ENCODE measurements at places on chromosomes 16 and 17.

DNA sequence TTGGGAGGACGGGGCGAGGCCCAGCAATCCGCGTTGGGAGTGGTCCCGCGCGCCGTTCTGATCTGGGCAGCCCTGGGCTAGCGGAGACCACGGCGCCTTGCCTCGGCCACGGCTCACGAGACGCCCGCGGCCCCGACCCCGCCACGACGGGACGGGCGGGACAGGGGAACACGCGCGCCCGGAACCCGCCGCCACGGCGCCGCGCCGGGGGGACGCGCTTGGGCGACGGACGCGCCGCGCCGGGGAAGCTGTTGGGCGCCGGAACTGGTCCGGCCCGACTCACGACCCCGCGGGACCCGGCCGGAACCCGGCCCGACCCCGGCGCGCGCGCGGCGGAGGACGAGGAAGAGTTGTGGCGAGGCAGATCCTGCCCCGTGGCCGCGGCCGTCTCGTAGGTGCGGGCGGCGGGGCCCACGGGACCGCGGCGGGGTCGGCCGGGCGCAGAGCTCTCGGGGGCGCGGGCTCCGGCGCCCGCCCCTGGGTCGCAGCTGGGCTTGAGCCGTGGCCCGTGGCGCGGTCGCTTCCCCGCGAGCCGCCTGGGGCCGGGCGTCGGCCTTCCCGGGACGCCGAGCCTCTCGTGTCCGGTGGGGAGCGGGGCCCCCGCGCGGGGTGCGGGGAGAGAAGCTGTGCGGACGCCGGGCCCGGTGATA, at the start of gene ACSF3:
TSS of gene ACSF3 (plus strand) at position 251 of the 650 bp plus-strand sequence. CDS start 6,830 bp downstream, outside the sequence.
- DNase-seq: peak; percentile 91

DNA sequence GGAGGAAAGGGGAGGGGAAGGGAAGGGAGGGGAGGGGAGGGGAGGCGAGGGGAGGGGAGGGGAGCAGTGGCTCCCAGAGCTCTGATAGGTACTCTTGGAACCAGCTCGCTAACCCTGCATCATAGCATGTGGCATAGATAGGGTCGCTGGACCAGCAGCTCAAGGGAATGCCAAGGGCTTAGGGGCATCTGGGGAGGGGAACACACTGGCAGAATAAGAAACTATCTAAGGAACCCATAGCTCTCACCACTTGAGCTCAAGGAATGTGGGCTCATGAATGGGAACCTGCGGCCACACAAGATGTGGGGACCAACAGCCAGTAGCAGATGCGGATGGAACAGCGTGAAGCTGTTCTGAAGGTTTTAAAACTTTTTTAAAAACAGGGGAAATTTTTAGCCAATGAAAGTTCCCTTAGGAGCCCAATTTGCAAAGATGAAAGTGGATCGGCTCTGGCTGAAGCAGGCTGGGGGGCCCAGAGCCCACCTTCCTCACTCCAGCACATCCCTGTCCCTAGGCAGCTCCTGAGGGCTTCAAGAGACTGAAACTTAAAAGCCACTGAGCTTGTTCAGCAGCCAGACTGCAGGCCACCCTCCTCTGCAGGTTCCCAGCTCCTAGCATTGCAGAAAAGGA, 46.9 kb downstream of the PIMREG start:
- no peak for DNase-seq

- no peak for DNase-seq
Observed at GRCh38 chr17:65966072-65966695, 225.7 kb downstream of the CEP112 start.

- peak; percentile 77 for DNase-seq
Observed at GRCh38 chr17:35185849-35186248, 8.3 kb downstream of the SLC35G3 start.

GRCh38 chr17:76642994-76643393, 563 bp downstream of the ST6GALNAC1 start:
- no peak for DNase-seq

- DNase-seq: no peak
Observed at GRCh38 chr16:88798772-88799455, 4.7 kb upstream of the CDT1 start.

GRCh38 chr17:40069751-40070708, 7.3 kb downstream of the THRA start:
- DNase-seq: peak; percentile 34

GRCh38 chr16:87966685-87967185, 15.5 kb downstream of the BANP start:
- no peak for DNase-seq

DNA sequence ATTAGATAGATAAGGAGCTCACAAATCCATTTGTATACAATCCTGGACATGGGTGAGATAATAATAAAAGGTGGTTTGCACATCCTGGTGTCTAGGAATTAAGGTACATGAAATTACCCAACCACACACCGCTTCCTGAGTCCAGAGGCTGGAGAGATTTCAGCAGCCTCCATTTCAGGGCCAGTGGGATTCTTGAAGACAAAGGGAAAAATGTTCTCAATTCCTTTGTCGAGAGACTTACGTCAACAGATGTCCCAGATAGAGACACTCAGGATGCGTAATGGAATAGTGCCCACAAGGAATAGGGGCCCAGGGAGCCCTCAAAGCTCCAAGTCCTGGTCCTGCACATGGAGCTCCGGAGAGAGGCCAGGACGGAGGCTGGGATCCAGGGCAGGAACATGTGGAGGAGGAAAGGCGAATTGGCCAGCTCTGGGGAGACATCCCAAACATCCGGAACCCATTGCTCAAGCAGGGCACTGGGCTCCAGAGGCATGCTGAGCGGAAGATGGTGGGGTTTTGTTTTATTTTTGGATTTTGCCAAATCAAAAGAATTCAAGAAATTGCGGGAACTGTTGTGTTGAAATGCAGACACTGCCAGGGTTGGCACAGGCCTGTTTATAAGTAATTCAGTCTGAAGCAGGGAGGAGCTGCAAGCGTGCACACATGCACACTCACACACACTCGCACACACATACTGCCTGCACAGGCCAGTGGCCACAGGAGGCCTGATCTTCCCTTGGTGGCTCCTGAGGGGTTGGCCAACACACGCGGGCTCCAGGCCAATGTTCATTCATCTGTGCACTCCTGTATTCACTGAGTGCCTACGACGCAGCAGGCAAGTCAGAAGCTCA, 97.2 kb downstream of the NOG start:
- DNase-seq: no peak

DNA sequence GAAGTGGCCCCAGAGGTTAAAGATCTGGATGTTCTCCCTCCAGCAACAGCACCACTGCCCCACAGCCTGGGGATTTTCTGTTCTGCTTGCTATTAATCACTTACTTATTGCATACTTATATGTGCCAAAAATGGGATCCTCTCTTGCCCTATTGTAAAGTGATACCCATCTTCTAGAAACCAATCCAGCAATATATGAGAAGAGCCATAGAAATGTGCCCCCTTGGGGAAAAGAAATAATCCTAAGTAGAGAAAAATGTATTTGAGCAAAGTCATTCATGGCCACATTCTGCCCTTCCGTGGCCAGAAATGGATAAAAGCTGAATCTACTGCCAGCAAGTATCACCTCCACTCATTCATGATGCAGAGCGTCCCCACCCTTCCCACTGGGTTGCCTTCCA, 20.9 kb downstream of the SOST start:
- no peak for DNase-seq

- peak; percentile 54 for DNase-seq
Observed at GRCh38 chr16:10806698-10807097, 11.9 kb downstream of the TVP23A start.

DNA sequence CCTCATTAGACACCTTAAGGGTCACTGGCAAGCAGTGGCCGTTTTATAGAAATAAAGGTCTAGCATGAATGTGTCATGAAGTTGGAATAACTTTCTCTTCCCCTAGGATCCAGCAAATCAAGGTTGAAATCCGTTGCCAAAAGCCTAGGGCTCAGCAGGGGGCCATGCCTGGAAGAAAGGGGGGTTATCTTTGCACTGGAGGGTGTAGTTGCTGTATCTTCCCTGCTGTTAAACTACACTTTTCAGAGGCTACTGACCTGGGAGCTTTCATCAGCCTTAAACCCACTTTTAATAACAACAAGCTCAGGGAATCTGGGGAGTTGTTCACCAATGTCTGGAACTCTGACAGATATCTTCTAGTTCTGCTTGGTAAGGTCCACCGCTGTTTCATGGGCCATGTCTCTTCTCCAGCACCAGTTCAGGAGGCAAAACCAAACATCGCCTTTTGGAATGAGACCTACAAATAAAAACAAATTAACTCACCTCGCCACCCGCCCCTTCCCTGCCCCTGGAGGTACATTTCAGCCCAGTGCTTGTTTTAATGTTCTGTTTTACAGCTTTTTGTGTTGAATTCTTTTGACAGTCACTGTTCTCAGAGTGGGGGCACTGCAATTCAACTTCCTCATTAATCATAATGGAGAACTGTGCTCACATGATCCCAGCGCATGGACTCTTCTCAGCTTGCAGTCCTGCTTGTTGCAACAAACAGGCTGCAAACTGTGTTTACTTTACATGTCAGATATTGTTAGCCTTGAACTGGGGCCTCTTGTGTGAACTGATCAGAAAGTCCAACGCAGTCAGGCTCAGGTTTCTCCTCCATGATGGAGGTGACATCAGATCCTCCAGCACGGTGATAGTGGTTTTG, 508.7 kb downstream of the KCNJ2 start:
- peak; percentile 63 for DNase-seq

- no peak for DNase-seq
Observed at GRCh38 chr16:14398014-14398717, 231.9 kb downstream of the PARN start.
